NCI-H82 (cell line): ENCODE measurements at places on chromosomes 13 and 19.
A peak's percentile ranks its signal among the peaks of the same experiment; 100 is the strongest.

DNA sequence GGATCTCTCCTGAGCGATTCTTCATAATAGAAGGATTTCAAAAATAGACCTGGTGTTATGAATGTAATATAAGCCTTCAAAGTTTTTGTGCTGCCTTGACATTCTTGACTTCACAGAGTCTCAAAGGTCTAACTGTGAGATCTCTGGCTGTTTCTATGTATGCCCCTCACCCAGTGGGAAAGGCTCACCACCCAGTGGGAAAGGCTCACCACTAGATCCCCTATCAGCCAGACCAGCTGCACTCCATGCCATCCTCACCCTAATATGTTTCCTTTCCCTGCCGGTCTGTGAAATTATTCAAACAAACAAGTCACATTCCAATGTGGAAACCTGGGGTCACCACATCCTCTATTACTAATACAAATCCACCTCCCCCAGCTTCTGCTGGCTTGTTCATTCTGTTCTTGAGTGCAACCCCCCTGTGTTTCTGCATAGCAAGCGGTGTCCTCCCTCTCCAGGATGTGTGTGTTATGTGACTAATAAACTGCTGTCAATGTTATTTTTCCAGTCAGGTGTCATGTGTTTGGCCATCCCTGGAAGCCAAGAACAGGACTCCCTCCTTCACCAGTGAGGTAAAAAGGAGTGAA lies 13.8 kb upstream of the SLITRK1 start:
- no peak for DNase-seq

GRCh38 chr13:96181911-96182310 lies 92.0 kb downstream of the HS6ST3 start:
- no peak for DNase-seq

GRCh38 chr19:54530866-54531265 lies 28.2 kb downstream of the LAIR2 start:
- no peak for DNase-seq

- DNase-seq, result no peak
Observed at GRCh38 chr19:536031-536880, 4.7 kb downstream of the CDC34 start.

GRCh38 chr13:26179344-26179743 lies 42.8 kb downstream of the RNF6 start:
- DNase-seq, result no peak

- DNase-seq, result no peak
Observed at GRCh38 chr19:29421196-29421545, 104.6 kb upstream of the VSTM2B start.

GRCh38 chr19:2037651-2038255 lies 13.3 kb downstream of the MKNK2 start:
- no peak for DNase-seq

- DNase-seq, result no peak
Observed at GRCh38 chr19:13169769-13170168, 19.6 kb downstream of the IER2 start.

DNA sequence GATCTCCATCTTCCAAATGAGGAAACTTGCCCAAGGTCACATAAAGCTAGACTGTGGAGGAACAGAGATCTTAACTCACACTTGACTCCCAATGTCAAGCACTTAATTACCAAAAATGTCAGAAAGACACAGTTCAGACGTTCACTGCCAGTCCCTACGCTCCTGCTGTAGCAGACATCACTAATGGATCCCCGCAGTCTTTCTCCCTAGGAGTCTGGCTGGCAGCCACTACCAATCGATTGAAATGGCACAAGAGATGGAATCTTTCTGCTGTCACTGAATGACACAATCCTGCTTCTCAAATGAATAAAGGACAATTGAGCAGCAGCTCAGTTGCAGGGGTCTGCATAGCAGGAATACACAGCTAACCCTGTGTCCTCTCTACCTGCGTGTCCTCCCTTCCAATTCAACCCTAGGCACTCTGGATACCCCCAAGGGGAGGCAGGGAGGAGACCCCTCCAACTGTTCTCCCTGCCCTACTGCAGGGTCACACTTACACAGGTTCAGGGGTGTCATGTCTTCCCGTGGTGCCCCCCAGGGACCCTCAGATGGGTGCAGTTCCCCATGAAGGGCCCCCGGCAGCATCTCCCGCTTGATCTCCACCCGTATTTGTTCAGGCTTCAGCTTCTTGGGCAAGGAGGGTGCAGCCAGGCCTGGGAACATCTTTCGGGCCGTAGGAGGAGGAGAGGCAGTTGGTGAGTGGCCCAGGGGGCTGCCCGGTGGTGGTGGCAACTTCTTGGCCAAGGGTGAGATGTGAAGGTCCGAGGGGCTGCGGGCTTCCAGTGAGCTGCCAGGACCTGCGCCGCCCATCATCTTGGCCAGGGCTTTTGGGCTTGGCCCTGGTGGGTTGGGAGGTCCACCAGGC lies 7.9 kb upstream of the AKAP8L start:
- peak; percentile 25 for DNase-seq

DNA sequence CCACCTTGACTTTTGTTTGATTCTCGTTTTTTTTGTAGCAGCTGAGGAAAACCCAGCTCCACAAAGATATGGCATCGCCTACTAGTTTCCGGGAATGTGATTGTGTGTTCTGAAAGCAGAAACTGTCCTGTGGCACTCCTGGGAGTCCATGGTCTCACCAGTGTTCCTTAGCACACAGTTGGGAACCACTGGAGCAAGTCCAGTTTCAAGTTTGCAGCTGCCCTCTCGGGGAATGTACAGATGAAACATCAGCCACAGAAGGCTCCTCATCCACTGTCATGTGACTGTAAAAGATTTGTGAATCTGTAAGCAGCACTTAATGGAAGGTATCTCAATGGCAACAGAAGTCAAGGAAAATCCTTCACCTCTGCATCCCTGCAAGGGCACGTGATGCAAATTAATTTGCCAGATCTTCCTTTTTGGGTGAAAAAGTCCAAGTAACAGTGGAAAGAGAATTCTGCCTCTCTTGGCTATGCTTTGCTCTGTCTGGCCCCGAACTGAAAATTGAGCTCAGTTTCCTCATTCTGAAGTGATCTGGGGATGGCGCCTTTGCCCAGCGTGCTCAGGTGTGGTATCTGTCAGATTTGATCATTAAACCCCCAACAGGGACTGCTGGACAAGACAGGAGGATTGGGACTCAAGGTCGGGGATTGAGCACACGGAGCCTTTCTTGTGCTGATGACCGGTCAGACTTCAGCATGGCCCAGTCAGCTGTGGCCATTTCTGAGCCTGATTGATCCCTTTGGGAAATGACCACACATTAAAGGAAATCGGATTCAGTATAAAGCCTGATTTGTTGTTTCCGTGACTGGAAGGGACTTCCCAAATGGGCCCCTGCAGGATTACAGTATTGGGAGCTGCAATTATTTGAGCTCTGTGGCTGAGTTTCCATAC lies 58.8 kb downstream of the ING1 start:
- no peak for DNase-seq
